ENCODE measurements at places on chromosomes 1 and 21. TPM values are rescaled to one million over a fixed set of nuclear protein-coding genes. Genes with fewer than 3 reads are reported as not detected.

The C8B gene
- not detected for total RNA-seq

The KRTAP19-3 gene
- total RNA-seq: not detected

GRCh38 chr1:180888870-180889269, 23.8 kb upstream of the KIAA1614 start:
- no peak for DNase-seq

The SLX9 gene
- 52.1 TPM for total RNA-seq

DNA sequence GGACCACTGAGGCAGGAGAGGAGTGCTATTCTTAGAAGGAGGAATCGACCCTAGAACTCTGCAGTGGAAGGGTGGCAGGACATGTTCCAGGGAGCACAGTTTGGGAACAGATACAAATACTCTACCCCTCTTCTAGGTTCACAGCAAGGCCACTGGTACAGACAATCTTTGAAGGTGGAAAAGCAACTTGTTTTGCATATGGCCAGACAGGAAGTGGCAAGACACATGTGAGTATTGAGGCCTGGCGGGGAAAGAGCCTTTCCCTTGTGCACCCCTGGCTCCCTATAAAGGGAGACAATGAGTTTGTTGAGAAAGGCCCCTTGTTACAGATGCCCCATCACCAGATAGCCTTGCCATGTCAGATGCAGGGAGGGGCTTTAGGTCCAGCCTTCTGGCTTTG, 17.8 kb downstream of the KIF2C start:
- no peak for DNase-seq

DNA sequence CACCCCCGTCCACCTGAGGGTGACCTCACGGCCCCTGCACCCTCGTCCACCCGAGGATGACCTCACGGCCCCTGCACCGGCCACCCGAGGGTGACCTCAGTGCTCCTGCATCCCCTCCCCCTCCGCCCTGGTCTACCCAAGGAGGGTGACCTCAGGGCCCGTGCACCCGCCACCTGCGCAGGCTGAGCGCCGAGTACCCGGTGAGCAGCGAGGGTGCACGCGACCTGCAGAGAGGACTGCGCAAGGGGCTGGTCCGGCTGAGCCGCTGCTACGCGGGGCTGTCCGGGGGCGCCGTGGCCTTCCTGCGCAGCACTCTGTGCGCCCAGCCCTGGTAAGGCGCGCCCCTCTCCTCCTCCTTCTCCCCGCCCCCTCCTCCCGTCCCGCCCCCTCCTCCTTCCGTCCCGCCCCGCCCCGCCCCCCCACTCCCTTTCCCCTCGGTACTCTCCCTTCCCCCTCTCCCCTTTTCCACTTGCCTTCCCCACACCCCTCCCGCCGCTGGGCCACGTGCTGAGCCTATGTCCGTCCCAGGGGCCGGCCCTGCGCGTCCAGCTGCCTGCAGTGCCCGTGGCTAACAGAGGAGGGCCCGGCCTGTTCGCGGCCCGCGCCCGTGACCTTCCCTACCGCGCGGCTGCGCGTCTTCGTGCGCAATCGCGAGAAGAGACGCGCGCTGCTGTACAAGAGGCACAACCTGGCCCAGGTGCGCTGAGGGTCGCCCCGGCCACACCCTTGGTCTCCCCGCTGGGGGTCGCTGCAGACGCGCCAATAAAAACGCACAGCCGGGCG, 28.4 kb downstream of the TRIM11 start:
- DNase-seq: no peak
